NCI-H524 (cell line): ENCODE measurements at places on chromosomes 4 and X.

DNA sequence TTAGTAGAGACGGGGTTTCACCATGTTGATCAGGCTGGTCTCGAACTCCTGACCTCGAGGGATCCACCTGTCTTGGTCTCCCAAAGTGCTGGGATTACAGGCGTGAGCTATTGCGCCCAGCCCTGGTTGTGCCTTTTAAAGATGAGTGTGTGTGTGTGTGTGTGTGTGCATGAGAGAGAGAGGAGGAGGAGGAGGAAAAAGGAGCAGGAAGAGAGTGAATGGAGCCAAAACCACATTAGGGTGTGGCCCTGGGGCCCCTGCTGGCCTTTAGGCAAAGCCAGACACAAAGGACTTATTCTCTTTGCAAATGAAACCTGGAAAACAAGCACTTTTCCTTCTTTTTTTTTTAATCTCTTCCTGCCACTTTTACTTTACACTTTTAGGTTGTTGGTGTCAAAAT, 48.2 kb upstream of the KLF3 start:
- no peak for DNase-seq

- DNase-seq = no peak
Observed at GRCh38 chr4:127642169-127642568, 9.4 kb downstream of the INTU start.

DNA sequence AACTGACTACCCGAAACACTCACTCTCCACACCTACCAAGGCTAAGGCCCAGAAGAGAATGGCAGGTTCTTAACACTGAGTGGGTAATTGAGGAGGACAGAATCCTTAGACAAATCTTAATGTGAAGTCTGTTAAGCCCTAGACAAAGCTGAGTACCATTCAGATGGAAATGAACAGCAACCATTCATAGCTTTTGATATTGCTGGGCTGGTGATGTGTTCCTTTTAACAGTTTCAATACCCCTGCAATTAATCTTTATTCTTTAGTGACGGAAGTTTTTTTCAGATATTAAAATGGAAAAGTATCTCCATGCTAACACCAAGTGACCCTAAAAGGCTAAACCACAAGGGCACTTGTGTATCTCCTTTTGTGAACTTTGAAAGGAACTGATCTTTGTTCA, 334.9 kb downstream of the OPHN1 start:
- no peak for DNase-seq

GRCh38 chr4:18442957-18443356, 421.4 kb upstream of the LCORL start:
- no peak for DNase-seq

GRCh38 chr4:54428940-54429339, 199.8 kb downstream of the PDGFRA start:
- peak; percentile 1 for DNase-seq

GRCh38 chr4:85910985-85911384, 436.0 kb downstream of the ARHGAP24 start:
- no peak for DNase-seq

DNA sequence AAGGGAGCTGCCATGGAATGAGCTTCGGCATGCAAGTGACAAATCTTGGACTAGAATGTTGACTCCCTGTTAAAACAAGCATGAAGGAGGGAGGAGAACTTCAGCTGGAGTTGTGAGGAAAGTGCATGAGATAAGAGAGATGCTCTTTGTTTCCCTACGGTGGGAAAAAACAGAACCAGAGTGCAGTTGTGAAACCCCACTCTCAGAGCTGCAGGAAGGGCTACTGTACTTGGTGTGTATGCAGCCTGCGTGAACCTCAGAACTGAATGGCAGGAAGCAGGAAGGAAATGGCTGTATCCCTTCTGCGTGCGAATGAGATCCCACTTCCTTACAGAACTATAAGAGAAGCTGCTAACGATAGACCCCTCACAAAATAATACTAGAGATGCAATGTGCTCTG, 57.2 kb downstream of the EGF start:
- no peak for DNase-seq

GRCh38 chrX:27583976-27584375, 6.2 kb upstream of the DCAF8L2 start:
- DNase-seq = no peak

GRCh38 chrX:102768987-102769761, 48.6 kb downstream of the GPRASP3 start:
- peak; percentile 91 for DNase-seq
